MCF 10A (cell line): ENCODE measurements at places on chromosomes 3 and 15.

DNA sequence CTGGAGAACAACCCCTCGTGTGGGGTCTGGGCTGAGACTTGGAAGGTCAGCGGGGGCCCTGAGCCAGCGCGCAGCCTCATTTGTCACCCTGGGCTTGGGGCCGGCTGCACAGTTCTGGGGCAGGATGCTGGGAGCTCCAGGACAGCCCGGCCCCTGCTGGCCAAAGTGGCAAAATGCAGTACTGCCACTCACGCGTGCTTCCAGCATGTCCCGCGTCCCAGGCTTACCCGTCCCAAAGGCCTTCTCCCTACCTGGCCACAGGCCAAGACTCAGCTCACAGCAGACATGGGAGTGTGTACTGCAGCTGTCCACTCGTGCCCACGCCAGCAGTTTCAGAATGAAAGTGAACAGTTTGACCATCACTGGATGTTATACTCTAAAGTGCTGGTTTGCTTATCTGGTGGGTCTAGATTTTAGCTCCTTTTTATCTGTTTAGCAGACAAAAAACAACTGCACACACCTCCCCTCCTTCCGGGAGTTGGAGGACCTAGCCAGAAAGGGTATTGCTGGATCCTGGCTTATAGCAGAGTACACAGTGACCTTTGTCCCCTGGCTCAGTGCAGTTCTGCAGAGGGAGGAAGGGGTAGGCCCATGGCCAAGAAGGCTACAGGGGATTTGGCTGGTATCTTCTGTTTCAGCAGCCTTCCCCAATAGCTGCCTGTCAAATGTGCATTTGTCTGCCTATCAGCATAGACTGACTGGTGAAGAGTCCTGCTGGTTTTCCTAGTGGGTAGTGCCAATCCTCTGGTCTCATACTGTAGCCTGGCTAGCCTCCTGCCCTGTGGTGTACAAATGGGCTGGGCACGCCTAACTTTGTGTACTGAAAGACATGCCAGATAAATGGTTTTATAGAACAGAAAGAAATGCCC lies 23.2 kb upstream of the IP6K2 start:
- peak; percentile 75 for DNase-seq

- no peak for DNase-seq
These were observed 26.3 kb upstream of the PRR23E start for GRCh38 chr3:127166501-127167065.

- peak; percentile 93 for DNase-seq
These were observed 903 bp downstream of the SLC25A38 start for GRCh38 chr3:39383881-39384664.

DNA sequence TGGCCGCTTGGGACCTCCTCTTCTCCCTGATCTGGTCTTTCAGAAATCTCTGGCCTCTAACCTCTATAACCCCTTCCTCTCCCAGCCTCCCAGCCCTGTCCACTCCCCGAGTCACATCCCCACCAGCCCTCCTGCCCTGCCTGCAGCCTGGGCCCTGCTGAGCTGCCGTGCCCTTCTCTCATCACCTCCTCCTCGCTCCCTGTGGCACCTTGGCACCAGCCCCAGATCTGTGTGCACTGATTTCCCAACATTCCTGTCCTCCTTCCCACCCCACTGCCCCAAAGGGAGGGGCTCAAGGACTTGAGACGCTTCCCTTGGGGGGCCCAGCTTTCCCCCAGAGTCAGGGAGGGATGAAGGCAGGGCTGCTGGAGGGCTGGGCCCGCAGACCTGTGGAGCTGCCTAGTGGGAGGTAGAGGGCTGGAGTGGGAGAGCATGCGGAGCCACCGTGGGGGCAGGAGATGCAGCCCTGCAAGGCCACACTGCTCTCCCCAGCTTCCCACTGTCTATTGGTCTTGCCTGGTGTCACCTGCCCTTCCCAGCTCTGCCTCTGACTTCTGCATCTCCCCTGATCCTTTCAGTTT lies 42.7 kb downstream of the EXOG start:
- DNase-seq = no peak

DNA sequence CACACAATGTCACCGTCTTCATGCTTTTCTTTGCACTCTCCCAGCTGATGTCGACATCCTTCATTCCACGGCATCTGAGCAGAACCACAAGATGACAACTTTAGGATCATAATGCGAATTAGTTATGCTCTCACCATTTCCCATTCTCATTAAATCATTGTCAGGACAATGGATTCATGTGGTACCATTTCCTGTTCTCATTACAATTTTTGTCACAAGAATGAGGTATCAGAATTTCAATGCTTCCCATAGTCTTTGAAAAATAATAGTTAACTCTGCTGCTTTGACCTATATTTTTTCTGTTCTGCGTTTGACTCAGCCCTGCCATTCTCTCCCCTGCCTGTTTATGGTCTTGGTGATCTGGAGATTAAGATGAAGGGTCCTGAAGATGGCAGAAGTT lies 175.7 kb upstream of the MDFIC2 start:
- no peak for DNase-seq

GRCh38 chr3:126998728-126999127 lies 15.8 kb downstream of the PLXNA1 start:
- DNase-seq = no peak

DNA sequence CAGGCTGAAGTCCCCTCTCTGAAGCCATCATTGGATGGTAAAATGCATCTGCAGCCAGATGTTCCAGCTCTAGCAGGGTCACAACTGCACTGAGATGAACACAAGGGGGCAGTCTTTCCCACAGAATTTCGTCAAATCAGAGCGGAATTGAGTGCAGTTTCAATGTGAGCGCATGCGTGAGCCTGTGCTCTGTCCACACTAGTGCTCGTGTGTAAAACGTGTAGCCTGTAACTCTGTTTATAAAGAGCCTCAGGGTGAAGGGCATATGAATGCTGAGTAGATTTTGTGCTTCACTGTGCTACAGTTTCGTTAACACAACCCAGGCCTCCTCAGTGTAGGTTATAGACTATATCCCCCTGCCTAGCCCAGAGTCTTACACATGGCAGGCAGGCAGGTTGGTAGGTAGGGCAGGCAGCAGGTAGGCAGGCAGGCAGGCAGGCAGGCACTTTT lies 92.7 kb upstream of the GOLGA6L4 start:
- DNase-seq = peak; percentile 89

- DNase-seq = peak; percentile 66
These were observed 20.9 kb downstream of the CD276 start for GRCh38 chr15:73704869-73705645.

GRCh38 chr15:99435877-99436541 lies 129.8 kb upstream of the MEF2A start:
- DNase-seq = no peak
